D341Med (cell line): ENCODE measurements at places on chromosomes 16 and 17.

- no peak for DNase-seq
These were observed 535.2 kb upstream of the CDH11 start for GRCh38 chr16:65657071-65657494.

DNA sequence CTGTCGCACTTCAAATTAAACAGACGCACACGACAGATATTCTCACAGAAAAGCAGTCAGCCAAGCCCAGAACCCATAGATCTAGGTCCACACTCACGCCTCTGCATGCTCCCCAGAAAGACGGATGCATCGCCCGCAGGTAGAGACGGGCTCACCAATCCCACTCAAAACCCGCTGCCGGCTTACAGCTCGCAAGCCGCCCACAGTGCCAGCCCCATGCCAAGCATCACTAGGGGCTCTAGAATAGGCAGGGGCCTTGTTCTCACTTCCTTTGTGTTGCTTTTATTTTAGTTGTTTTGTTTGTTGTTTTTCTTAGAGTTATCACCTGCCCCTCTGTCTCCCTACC is 336 bp upstream of the BMERB1 start:
- no peak for DNase-seq

- no peak for DNase-seq
These were observed 180.1 kb downstream of the PRKCB start for GRCh38 chr16:24015923-24016322.

DNA sequence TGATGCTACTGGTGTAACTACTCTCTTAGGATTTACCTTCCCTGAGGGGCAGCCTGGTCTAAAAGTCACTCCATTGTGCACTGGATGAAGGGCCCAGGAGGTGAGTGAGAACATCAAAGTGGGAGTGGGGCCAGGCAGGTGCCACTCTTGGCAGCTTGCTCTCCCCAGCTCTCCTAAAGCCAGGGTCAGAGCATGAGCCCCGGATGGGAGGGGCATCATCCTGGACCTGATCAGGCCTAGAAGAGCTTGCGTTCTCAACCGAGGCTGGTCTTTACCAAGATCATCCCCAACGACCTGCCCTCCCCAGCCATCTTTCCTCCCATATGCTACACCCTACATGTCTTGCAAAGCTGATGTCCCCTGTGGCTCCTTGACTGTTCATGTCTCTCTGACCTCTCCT is 87.1 kb downstream of the AIPL1 start:
- DNase-seq, result no peak
